ENCODE measurements at places on chromosomes 2 and 18.

- no peak overlapping the region for H3K27ac ChIP-seq
- H3K36me3 ChIP-seq: no peaks in the 10 kb centered on the region
- H3K4me1 ChIP-seq: peaks cover 4% of the 10 kb centered on the region
- no peak overlapping the region for H3K4me3 ChIP-seq
- H3K27me3 ChIP-seq: no peaks in the 10 kb centered on the region
Observed at GRCh38 chr2:71833855-71834560, 313.7 kb downstream of the CYP26B1 start.

- no peak overlapping the region for H3K4me3 ChIP-seq
- H3K4me1 ChIP-seq: no peaks in the 10 kb centered on the region
- no peak for DNase-seq
- no peaks in the 10 kb centered on the region for H3K27me3 ChIP-seq
Observed at GRCh38 chr2:6827566-6828298, 38.0 kb downstream of the CMPK2 start.

DNA sequence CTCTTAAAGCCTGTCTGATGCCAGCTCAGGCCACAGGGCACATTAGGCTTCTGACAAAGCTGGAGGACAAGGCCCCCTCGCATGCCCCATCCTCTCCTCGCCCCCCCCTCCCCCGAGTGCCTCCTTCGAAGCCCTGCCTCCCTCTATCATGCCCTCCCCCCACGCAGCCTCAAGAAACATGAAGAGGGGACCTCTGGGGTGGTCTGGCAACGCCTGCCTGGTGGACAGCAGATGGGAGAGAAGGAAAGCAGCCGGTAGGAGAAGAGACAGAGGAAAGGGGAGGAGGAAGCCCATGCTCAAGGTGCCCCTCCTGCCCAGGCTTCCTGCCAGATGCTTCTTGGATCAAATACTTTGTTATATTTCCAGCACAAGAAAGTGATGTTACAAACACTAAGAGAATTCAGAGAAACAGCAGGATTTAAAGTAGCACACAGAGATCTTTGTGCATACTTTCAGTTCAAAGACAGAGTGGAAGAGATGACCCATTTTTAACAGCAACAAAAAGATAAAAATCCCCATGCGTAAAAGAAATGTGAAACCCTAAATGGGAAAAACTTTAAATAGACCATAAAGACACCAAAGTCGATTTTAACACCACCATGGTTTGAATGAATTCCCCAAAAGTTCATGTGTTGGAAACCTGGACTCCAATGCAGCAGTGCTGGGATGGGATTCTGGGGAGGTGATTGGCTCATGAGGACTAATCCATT is 19.0 kb downstream of the BOK start:
- H3K36me3 ChIP-seq: 0 out of 2 replicates have a peak, but pooled peaks cover 6% of the 10 kb centered on the region
- H3K4me1 ChIP-seq: no peaks in the 10 kb centered on the region
- H3K27me3 ChIP-seq: no peaks in the 10 kb centered on the region
- DNase-seq: no peak
- no peak overlapping the region for H3K4me3 ChIP-seq

- no peak for DNase-seq
- no peak overlapping the region for H3K4me3 ChIP-seq
- no peaks in the 10 kb centered on the region for H3K36me3 ChIP-seq
- H3K4me1 ChIP-seq: no peaks in the 10 kb centered on the region
- no peak overlapping the region for H3K27ac ChIP-seq
Observed at GRCh38 chr18:13427354-13427753, 208.8 kb downstream of the LDLRAD4 start.

GRCh38 chr2:203105996-203106395 is 91.3 kb downstream of the NBEAL1 start:
- H3K4me3 ChIP-seq: no peak overlapping the region
- no peaks in the 10 kb centered on the region for H3K27me3 ChIP-seq
- H3K4me1 ChIP-seq: no peaks in the 10 kb centered on the region
- H3K36me3 ChIP-seq: peaks cover 62% of the 10 kb centered on the region
- no peak overlapping the region for H3K27ac ChIP-seq
- DNase-seq: no peak

DNA sequence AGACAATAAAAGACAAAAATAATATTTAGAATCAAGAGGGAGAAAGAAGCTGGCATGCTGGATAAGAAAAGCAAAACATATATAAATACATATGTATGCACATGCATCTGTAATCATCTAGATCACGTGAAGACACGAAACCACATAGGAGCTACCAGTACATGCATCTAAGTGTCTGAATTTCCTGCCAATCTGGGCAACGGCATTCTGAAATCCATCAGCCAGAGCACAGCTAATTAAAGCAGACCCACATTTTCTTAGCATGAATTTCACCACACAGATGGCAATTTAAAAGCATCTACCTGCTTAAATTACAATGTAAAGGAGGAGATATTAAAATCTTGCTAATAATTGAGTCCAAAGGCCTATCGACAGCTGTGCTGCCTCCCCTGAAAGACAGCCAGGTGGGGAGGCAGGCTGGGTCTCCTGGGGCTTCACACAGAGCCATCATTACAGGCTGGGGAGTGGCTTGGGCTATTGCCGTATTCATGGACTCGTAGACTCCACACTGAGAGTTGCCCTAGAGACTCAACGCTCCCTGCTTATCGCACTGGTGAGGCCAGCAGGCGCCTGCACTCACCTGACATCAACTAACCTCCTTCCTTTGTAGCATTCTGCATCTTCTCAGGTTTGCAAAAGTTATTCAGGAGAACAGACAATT is 272.5 kb upstream of the PXDN start:
- H3K4me3 ChIP-seq: no peak overlapping the region
- H3K27me3 ChIP-seq: no peaks in the 10 kb centered on the region
- no peaks in the 10 kb centered on the region for H3K4me1 ChIP-seq
- DNase-seq: no peak
- no peak overlapping the region for H3K27ac ChIP-seq
- H3K36me3 ChIP-seq: no peaks in the 10 kb centered on the region

DNA sequence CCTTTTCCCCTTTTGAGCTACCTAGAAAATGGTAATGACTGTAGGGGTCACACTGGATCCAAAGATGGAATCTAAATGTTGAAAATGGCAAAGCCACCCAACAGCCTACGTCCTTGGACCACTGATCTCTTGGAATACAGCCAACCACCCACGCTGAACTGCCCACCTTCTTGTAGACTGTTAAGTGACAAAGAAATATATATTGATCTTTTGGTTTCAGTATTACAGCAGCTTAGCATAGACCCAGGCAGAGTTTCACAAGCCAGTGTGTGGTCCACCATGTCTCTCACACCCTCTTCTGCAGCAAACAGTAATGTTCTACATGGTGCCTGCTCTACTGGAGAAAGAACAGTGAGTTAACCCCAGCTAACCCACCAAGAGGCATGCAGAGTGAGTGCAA is 20.2 kb downstream of the CACNB4 start:
- DNase-seq: no peak
- H3K27me3 ChIP-seq: no peaks in the 10 kb centered on the region
- no peaks in the 10 kb centered on the region for H3K4me1 ChIP-seq
- no peak overlapping the region for H3K27ac ChIP-seq
- H3K36me3 ChIP-seq: no peaks in the 10 kb centered on the region
